Stimulated activated CD4-positive, alpha-beta T cell treated with anti-CD3 and anti-CD28 coated beads, Interleukin-15, amount 100 ng/mL, for 1 hour (primary cell): ENCODE measurements at places on chromosomes 4 and X.

GRCh38 chrX:434946-435345 lies 48.2 kb upstream of the PPP2R3B start:
- no peak for DNase-seq

DNA sequence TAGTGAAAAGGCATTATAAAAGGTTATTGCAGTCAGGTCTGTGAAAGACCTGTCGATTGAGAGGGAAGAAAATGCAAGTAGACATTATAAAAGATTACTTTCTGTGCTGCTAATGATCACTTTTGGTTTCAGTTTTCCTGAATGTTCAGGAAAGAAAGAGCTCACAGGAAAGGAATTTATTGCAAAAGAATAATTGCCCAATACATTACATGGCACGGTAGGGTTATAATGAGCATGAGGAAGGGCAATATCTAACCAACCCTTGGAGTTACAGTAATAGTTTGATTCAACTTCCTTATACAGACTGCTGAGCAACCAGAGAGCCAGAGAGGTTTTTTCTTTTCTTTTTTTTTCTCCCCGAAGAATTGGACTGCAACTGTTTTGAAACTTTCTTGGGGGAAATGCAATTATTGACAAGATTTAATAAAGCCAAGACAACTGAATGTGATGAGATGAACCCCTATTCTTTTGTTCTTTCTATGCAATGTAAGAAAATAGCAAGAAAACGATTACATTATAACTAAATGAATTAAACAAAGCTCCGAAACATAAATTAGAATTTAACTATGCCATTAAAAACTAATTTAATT lies 247.0 kb downstream of the C4orf33 start:
- DNase-seq, result no peak

GRCh38 chr4:5444918-5445517 lies 263.3 kb downstream of the EVC2 start:
- DNase-seq, result no peak

DNA sequence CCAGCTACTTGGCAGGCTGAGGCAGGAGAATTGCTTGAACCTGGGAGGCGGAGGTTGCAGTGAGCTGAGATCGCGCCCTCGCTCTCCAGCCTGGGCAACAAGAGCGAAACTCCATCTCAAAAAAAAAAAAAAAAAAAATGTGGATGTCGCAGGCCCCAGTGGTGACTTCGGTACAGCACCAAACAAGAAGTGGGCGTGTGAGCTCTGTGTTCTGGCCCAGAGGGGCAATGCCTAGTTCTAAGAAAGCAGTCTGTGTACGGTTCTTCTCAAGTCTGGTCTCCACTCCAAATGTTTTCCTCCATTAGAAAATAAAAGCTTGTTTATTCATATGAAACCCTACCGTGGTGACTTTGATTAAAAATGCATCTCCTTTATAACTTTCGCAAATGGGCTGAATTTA lies 92.0 kb upstream of the DDX3X start:
- DNase-seq, result no peak

DNA sequence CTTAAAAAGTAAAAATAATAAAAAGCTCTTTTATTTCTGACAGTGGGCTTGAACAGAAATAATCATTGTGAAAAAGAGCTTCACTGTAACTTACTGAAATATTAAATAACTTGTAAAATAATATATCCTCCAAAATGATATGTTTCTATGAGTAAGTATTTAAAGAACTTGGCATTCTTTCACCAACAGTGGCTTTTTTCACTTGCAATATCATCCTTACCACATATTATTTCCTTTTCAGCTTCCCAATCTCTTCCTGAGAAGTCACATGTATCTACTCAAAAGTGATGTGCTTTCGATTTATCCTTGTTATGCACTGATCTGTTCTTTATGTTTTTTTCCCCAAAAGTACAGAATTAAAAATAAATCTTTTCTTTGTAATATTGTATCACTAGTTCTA lies 2.2 kb upstream of the PCDH18 start:
- DNase-seq, result no peak

DNA sequence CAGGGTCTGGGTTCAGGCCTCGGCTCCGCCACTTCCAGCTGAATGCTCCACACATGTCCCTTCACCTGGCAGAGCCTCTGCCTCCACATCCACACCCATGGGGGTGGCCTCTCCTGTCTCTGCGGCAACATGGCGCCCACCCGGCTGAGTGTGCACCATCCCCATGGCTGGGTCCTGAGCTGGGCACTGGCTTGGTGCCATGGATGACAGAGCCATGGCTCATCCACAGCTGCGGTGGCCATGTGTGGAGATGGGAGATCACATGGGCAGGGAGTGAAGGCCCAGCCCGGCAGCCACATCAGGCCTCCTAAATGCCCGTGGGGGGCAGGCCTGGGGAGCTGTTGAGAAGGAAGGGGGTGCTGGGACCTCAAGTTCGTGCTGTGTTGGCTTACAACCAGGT lies 213.7 kb downstream of the AFAP1 start:
- no peak for DNase-seq

DNA sequence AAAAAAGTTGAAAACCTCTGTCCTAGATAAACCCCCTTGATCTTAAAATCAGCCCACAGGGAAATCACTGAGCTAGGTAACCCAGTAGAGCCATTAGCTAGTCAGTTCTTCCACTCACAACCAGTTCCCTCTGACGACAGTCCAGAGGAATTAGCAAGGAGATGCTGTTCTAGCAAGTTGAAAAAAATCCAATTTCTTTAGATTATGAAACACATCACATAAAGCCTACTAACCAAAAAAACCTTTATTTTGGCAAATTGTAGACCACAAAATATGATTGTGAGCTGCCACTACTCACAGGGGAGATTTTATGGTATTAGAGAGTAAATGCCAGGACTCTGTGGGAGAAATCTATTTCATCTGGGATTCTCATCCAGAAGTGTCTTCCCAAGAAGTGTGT lies 22.6 kb downstream of the ADAMTS3 start:
- no peak for DNase-seq

DNA sequence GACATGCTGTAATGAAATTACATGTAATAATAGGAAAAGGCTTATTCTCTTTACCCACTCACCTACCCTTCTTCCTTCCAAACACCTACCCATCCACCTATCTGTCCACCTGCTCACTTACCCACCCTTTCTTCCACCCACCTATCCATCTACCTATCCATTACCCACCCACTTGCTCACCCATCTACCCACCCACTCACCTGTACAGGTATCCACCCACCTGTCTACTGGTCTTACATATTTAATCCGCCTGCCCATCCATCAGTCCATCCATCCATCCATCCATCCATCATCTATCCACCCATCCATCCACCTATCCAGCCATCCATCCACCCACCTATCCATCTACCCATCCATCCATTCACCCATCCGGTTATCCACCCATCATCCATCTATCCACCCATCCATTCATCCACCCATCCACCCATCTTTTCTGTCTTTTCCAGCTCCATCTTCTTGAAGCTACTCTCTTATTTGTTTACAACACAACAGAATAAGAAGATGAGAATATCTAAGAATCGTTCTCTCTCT lies 133.3 kb upstream of the STX18 start:
- no peak for DNase-seq

GRCh38 chrX:24260842-24261550 lies 52.9 kb downstream of the SUPT20HL2 start:
- DNase-seq, result no peak

DNA sequence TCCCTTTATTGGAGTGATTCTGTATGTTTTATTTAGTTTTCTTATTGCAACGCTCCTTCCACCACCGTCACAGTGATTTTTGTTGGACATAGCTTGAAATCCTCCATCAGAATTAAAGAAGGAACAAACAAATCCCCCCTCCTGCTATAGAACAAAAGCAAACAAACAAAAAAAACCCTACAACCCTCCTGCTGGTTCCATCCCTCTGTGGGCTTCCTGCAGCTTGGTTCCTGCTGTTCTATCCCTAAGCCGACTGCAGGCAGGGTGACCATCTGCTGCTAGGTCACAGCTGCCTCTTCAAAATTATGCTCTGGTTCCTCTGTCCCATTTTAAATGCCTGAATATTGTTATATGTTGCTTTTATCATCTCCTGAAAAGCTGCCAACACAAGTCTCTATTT lies 116.8 kb upstream of the AGA start:
- no peak for DNase-seq

GRCh38 chr4:38076153-38076669 lies 116.0 kb downstream of the PTTG2 start:
- no peak for DNase-seq

- no peak for DNase-seq
These were observed 82.1 kb downstream of the PPP3CA start for GRCh38 chr4:101264993-101265815.

GRCh38 chrX:51144828-51145442 lies 187.7 kb upstream of the NUDT10 start:
- no peak for DNase-seq

GRCh38 chr4:71944956-71945355 lies 86.8 kb upstream of the NPFFR2 start:
- no peak for DNase-seq

DNA sequence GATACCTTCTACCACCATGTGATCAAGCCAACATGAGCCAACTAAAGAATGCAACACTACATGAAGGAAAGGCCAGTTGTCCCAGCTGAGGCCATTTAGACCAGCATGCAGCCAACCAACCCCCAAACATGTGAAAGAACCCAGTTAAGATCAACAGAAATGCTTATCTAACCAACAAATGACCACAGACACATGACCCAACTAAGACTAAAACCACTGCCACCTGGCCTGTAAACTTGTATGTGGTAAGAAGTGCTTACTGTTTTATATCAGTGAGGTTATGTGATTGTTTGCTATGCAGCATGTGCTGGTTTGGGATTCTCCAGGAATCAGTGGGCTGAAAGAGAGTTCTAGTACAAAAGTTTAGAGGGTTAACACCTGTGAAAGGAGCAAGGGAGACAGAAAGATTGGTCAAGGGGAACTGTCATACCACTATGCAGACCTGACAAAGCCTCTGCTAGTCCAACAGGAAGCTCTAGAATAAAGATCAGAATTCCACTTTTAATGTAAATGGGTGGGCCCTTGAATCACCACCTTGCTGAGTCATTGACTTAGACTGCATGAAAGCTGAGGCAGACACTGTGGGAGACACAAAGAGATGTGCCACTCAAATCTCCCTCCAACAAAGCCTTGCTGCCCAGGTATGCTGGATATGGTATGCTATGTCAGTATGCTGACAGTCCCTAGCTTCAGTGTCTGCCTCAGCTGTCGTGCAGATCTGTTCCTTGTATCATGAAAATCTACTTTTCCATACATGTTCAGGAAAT lies 6.1 kb upstream of the SH3D19 start:
- no peak for DNase-seq

DNA sequence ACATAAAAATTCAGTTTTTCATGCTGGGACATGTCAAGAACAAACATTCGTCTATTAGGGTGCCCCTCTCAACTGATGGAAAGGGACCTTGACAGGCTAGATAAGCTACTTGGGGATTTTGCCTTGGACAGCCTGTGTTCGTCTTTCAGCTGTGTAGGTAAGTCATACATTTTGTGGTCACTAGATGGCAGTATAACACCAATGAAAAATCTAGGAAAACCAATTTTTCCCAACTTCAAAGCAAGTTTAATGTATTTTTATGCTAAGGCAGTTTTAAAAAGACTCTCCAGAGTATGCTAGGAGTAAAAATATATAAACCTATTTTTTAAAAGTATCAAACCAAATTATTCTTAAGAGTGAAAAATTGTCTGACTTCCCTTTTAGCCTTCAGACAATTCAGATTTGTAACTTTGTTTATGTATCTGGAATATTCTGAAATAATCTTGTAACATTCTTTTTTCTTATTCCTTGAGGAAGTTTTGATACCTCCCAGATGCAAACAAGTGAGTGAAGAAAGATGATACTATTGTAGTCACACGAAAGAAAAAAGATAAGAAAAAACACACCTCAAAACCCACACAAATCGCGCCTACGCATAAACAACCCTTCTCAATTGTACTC lies 158.3 kb downstream of the CPE start:
- no peak for DNase-seq

GRCh38 chrX:69285881-69286564 lies 120.8 kb upstream of the PJA1 start:
- peak; percentile 11 for DNase-seq
